HCEC 1CT (cell line): ENCODE measurements at places on chromosomes 3 and 15.

- DNase-seq: no peak
Measured at GRCh38 chr3:3196148-3196861, 16.8 kb upstream of the CRBN start.

DNA sequence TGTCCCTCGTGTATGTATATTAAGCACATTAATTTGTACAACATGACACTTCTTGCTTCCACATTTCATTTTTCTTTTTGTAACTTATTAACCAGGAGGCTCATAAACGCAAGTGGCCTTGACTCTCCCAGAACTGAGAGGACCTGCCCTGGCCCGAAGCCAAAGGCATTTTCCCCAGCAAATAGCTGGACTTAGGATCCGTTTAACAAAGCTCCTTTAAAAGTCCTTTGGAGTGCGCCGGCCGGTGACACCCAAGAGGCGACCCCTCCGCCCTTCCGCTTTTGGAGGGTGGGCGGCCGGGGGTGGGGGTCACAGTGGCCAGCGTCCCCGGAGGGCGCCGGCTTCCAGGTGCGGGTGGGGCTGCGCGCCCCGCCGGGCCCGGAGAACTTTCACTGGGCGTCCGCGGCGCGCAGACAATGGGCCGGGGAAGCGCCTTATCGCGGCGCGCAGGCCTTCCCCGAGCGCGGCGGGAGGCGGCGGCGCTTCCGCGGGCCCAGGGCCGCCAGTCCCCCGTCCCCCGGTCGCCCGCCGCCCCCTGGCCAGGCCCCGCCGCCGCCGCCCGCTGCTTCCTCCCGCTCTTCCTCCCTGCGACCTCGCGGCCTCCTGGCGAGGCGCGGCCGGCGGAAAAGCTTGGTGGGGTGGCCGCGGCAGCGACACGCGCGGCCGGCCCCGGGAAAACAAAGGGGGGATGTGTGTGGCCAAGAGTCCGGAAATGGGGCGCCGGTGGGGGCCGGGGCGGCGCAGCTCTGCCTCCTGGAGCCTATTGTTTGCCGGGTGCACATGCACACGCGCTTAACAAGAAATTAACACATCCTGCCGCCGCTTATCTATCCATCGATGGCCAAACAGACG is 613.4 kb downstream of the MCTP2 start:
- no peak for DNase-seq

DNA sequence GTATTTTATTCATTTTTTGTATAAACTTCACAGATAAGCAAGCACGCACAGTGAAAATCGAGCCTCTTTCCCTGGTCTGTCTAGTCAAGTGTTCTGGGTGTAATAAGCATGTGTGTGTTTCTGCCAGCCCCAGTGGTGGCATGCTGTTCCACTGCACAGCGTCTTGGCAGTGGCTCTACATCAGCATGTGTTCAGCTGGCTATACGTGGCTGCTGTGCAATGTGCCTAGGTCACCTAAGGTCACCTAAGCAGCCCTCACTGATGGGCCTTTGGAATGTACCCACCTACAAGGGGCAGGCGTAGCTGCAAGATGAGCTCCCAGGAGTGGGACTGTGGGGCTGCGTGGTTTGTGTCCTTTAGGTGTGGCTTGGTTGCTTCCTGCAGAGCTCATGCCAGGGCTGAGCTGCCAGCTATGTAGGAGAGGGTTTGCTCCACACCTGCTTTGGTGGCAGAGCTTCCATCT is 4.9 kb downstream of the LIMD1 start:
- no peak for DNase-seq

- no peak for DNase-seq
Measured at GRCh38 chr15:78209646-78210348, 24.6 kb downstream of the ACSBG1 start.

- DNase-seq: peak; percentile 46
Measured at GRCh38 chr3:122101646-122102045, 46.5 kb downstream of the CD86 start.

GRCh38 chr3:30667280-30667651 is 60.9 kb downstream of the TGFBR2 start:
- no peak for DNase-seq

- no peak for DNase-seq
Measured at GRCh38 chr3:123720638-123721037, 135.8 kb upstream of the HACD2 start.

DNA sequence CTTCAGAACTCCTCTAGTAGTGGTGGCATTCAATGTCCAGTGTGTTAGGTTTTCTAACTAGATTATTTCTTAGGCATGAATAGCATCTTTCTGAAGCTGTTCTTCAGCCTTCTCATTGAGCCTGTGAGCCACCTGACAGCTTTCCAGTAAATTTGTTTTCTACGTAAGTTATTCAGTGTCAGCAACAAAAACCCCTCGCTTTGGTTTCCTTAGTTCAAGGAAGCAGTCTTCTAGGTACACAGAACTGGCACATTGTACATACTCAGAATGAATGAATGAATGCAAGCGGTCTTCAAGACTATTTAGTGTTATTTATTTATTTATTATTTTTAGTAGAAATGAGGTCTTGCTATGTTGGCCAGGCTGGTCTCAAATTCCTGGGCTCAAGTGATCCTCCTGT is 44.9 kb downstream of the DRD3 start:
- no peak for DNase-seq

GRCh38 chr3:9808345-9809037 is 1.6 kb upstream of the TTLL3 start:
- peak; percentile 47 for DNase-seq

GRCh38 chr3:190319660-190320059 is 2.6 kb downstream of the CLDN1 start:
- DNase-seq: no peak

DNA sequence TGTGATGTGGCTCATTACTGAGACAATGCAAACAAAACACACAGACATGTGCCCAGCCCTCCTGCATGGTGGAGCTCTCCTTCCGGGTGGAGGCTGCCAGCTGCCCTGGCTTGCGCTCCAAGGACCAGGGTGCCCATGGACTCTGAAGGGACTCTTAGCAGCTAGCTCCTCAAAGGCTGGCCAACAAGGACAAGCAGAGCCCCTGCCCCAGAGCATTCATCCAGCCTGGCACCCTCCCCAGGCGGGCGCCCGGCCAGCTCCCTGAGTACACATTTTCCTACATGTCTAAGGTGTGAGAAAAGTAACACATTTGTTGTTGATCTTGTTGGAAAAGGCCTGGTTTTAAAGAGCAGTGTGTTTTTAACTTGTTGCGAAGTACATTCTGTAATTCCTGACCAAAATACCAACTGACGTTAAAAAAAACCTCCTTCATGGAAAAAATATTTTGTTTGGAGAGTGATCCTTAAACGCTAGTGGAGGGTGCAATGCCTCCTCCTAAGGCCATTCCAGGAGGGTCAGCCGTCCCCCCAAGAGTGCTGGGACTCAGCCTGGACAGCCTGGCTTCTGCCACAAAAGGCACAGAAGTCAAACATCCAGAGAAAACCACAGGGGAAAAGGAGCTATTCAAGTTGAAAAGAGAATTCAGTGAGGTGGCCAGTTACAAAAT is 86.9 kb downstream of the KLF15 start:
- no peak for DNase-seq

- DNase-seq: no peak
Measured at GRCh38 chr15:78708713-78709260, 67.8 kb upstream of the CHRNB4 start.

DNA sequence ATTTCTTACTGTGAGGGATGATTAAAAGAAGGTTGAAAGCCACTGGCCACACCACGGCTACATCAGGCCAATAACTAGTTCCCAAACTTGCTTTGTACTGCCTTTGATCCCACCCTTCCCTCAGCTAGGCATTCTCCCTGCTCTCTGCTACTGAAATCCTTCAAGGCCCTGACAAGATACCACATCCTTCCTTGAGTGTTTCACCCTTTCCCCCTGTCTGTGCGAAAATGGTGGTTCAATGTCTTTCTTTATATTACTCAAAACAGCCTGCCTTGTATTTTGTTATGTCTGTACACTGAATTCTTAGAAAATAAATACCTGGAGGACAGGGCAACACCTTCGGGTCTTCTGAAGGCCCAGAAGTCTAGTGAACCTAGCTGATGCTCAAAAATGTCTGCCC is 932 bp upstream of the VPS8 start:
- no peak for DNase-seq
